CD8-positive, alpha-beta T cell (primary cell): ENCODE measurements at places on chromosomes 7 and 10.

GRCh38 chr7:114409750-114410149 lies 4.9 kb upstream of the FOXP2 start:
- no peak for DNase-seq

DNA sequence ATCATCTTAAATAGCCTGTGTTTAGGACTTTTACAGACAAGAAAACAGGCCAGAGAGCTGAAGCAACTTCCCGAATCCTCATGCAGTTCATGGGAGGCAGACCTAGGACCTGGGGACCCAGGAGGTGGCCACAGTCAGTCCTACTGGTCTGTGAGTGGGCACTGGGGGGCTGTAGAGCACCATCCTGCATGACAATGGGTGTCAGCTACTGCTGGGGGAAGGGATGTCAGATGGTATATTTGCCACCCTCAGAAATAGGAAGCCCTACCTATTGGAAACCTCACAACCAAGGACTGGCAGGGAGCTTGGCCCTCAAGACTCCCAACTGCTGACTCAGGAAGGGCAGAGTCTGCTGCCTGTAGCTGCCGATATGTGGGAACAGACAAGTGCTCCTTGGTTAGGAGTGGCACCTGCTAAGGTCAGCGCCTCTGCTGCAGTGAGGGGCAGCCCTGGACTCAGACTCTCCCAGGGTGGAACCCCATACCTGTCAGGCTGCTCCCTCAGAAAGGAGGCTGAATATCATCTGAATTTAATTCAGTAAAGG lies 29.7 kb downstream of the OGDH start:
- peak; percentile 22 for DNase-seq

DNA sequence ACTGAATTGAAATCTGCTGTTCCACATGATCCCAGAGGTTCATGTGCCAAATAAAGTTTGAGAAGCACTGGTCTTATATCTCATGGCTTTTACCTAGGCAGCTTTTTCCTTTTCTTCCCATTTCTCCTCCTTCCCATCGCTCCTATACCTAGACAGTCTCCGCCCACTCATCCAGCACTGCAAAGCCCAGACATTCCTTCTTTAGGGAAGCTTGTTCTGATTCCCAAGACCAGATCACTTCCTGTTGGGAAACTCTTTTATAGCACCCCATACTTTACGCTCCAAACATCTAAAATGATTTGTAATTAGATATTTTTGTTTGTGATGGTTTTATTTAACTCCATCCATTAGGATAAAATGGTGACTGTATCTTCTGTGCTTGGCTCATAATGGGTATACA lies 75.9 kb downstream of the BMPER start:
- DNase-seq, result no peak

GRCh38 chr7:47924266-47924665 lies 24.0 kb downstream of the PKD1L1 start:
- no peak for DNase-seq
